Activated CD4-positive, alpha-beta memory T cell treated with anti-CD3 and anti-CD28 coated beads, Interleukin-2, amount 10 ng/mL, durations not matched to agents 7 days and 5 days (primary cell): ENCODE measurements at places on chromosomes 5 and 9. TPM values are rescaled to one million over a fixed set of nuclear protein-coding genes. Genes with fewer than 3 reads are reported as not detected.

Gene LAMC3
- total RNA-seq, result not detected

Gene PTGES
- total RNA-seq, result not detected

Gene PAPPA
- total RNA-seq, result not detected

- no peaks in the 10 kb centered on the region for H3K27me3 ChIP-seq
- no peaks in the 10 kb centered on the region for H3K36me3 ChIP-seq
- H3K4me1 ChIP-seq, result no peaks in the 10 kb centered on the region
- H3K4me3 ChIP-seq, result no peak overlapping the region
- no peak for DNase-seq
Measured at GRCh38 chr5:116865651-116866050, 291.0 kb upstream of the SEMA6A start.

DNA sequence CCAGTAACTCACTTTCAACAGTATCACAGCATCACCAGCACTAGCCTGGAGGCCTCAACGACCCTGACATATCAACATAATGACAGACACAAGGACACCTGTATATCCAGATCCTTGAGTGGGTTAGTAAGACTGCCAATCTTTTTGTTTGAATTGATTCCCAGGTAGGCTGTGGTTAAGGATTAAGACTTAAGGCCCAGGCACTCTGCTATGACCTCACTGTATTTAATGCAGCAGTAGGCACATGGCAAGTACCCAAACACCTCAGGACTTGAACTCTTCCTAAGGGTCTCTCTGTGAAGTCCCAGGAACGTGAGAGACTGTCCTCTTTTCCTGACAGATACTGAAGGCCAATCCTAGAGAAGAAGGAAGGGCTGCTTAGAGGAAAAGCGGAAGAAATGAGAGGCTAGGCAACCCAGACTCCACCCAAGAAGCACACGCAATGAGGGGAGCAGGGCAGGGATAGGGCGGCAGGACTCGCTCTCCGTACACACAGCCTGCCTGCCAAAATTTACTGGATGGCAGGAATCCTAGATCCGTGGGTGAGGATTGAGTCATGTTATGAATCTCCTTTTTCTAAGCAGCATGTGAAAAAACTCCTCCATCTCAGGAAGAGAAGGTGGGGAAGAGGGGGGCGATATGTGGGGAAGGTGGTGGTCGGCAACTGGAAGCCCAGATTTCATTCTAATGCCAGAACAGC, 93.4 kb downstream of the SIL1 start:
- no peaks in the 10 kb centered on the region for H3K4me1 ChIP-seq
- no peaks in the 10 kb centered on the region for H3K27me3 ChIP-seq
- no peaks in the 10 kb centered on the region for H3K36me3 ChIP-seq
- DNase-seq, result no peak
- H3K4me3 ChIP-seq, result no peak overlapping the region
- no peak overlapping the region for H3K27ac ChIP-seq

DNA sequence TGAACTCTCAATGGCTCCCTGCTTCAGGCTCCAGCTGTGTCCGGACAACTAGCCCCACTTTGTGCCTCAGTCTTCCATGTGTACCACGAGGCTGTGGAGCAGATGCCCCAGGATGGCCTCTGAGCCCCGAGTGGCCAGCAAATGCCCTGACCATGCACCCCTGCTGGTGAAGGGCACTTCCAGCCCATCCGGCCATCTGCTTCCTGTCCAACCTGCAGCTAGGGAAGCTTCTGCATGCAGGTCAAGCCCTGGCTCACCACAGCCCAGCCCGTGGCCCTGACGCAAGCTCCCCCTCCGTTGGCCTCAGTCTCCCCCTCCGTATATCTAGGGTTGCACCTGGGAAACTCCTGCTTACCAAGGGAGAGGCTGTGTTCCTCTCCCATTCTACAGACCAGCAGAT, 4.8 kb downstream of the NINJ1 start:
- H3K36me3 ChIP-seq, result peaks cover 27% of the 10 kb centered on the region
- no peak overlapping the region for H3K4me3 ChIP-seq
- peaks cover 61% of the 10 kb centered on the region for H3K4me1 ChIP-seq
- no peak overlapping the region for H3K27ac ChIP-seq
- no peaks in the 10 kb centered on the region for H3K27me3 ChIP-seq

DNA sequence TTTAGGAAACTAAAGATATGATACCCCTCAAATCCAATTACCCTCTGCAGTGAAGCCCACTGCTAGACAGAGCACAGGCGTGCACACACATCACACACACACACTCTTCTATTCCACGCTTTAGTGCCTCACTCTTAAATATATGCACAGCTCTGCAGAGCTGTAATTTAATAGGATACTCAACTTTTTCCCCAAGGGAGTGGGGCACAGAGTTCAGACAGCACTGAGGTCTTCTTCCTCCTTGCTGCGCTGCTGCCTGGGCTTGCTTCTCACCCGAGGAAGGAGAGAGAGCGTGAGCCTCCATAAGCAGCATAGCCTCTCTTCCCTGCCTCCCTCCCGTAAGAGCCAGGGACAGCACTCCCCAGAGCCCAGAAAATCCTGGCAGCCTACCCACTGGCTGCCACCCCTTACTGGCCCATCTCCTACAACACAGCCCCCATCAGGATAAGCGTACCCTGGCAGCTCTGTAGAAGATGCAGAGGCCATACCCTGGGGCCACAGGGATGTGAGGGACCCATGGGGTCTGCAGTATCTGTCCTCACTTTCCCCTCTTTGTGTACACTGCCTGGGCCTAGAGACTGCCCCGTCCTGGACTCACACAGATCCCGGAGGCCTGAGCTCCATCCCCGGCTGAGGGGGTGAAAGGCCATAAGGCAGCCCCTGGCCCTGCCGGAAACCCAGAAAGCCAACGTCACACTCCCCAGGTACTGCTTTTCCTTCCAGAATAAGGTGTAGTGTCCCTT, 102.1 kb downstream of the C5orf15 start:
- H3K27ac ChIP-seq, result no peak overlapping the region
- no peak for DNase-seq
- H3K27me3 ChIP-seq, result peaks cover 6% of the 10 kb centered on the region
- H3K36me3 ChIP-seq, result no peaks in the 10 kb centered on the region

DNA sequence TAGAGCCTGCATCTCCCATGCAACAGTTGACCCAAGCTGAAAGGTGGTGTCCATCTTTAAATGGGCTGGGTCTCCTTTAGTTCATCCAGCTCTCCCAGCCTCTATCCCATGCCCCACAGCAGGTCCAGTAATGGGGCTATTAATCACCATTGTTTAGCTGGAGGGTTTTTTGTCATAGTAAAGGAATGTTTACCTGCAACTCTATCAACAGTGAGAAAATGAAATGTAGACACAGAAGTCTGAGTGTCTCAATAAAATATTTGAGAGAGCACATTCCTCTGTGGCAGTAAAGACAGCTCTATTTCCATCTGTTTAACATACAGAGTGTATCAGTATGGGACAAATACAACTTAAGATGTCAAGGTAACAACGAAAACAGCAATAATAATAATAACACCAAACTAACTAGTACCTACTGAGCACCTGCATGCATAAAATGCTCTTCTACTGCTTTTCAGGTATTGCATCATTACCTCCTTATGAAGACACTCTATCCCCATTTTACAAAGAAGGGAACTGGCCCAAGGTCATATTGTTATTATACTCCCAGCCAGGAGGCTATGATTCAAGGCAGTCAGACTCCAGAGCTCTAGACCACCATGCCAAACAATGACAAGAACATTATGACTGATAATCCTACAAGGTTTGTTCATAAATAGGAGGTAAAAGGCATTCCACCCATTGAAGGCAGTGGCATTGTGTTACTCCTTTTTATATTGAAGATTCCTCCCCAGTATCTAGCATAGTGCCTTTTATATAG, 21.0 kb upstream of the C5orf58 start:
- H3K27ac ChIP-seq, result no peak overlapping the region
- H3K4me3 ChIP-seq, result no peak overlapping the region
- peaks cover 32% of the 10 kb centered on the region for H3K27me3 ChIP-seq
- H3K4me1 ChIP-seq, result no peaks in the 10 kb centered on the region

- H3K36me3 ChIP-seq, result no peaks in the 10 kb centered on the region
- H3K4me1 ChIP-seq, result no peaks in the 10 kb centered on the region
- no peaks in the 10 kb centered on the region for H3K27me3 ChIP-seq
- no peak for DNase-seq
Measured at GRCh38 chr5:17316970-17317459, 99.6 kb downstream of the BASP1 start.

- peaks cover 14% of the 10 kb centered on the region for H3K4me1 ChIP-seq
- no peak for DNase-seq
- H3K27me3 ChIP-seq, result peaks cover 2% of the 10 kb centered on the region
- peaks cover 13% of the 10 kb centered on the region for H3K36me3 ChIP-seq
- H3K27ac ChIP-seq, result no peak overlapping the region
Measured at GRCh38 chr5:54619731-54620130, 102.2 kb downstream of the SNX18 start.

DNA sequence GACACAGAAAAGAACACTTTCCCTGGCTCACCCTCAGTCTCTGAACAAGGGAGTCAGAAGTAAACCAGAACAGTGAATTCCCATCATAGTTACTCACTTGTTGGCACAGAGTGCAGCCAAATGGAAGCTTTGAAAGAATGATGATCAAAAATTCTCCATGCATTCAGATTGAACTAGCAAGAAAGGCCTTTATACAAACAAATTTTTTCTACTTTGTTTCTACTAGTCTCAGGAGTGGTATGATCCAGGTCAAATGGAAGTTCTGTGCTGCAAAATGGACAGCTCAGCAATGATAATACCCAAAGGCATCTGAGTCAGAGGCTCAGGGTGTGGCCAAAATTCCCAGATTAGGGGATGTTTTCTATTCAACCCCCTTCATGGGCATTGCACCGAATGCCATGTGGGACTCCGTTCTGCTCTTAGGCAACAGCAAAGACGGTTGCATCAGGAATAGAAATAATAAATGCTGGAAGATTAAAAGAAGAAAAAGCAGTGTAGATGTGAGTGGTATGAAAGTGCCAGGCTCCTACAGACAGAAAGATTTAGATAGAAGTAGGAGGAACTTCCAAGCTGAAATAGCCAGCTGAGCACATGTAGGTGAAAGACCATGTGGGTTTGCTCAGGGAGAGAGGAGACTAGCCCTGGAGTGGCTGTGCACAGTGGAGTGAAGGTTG, 24.0 kb upstream of the ASPN start:
- H3K27ac ChIP-seq, result no peak overlapping the region
- no peak for DNase-seq
- no peaks in the 10 kb centered on the region for H3K4me1 ChIP-seq
- no peak overlapping the region for H3K4me3 ChIP-seq
- H3K36me3 ChIP-seq, result no peaks in the 10 kb centered on the region
- H3K27me3 ChIP-seq, result no peaks in the 10 kb centered on the region

DNA sequence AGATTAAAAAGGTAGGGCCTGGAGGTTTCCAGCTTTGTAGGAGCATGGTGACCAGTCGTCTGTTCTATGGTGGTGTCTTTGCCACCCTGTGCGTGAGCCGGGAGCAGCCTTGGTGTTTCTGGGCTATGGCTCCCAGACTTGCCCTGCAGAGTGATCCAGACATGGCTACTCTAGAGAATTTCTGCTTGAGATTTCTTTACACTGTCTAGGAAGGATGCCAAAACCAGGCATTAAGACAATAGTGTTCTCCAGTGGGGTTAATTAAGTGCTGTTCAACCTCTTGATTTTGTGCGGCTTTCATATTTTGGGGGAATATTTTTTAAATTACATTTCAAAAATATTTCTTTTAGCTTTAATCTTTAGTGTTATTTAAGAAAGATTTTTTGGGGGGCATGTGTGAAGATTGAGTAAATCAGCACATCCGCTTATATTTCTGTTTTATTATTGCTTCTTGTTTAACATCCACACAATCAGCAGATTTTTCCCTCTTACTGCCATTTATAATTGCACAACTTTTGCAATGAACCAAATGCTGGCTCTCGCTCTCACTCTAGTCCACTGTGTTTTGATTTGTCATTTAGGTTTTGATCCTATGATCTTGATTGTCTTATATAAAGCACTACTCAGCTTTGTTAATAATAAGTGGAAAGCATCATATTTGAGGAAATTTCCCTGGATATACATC, 110.5 kb downstream of the RASGRF2 start:
- DNase-seq, result no peak
- H3K4me1 ChIP-seq, result no peaks in the 10 kb centered on the region
- H3K27me3 ChIP-seq, result no peaks in the 10 kb centered on the region
- H3K4me3 ChIP-seq, result no peak overlapping the region

- DNase-seq, result no peak
- no peak overlapping the region for H3K4me3 ChIP-seq
- no peaks in the 10 kb centered on the region for H3K27me3 ChIP-seq
- H3K36me3 ChIP-seq, result no peaks in the 10 kb centered on the region
Measured at GRCh38 chr9:13598738-13599137, 319.2 kb upstream of the MPDZ start.

DNA sequence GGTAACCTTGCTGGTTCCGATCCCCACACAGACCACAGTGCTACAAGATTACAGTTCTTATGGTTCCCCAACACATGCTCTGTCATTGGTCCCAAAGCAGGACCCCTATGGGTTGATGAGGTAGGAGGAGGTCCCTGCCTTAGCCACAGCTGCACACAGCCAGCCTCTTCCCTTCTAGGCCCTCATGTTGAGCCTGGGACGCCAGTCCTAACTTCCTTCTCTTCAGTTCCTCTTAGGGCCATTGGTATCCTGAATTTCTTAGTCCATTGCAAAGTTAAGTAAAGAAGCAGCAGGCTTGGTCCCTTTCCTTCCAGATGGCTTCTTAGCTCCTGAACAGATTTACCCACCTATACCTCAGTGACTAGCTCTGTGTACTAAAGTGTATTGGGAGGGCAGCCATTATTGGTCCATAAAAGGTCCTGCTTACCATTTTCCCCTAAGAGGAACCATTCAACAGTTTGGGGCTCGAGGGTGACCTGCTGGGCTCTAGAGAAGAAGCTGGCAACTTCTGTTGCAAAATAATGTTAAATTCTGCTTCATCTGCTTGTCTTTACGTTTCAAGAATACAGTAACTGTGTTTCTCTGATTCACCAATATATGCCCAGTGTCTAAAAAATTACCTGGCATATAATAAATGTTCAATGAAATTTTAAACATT, 50.2 kb downstream of the PDCD1LG2 start:
- H3K4me1 ChIP-seq, result peaks cover 33% of the 10 kb centered on the region
- no peak for DNase-seq
- no peaks in the 10 kb centered on the region for H3K27me3 ChIP-seq
